Activated CD8-positive, alpha-beta memory T cell treated with anti-CD3 and anti-CD28 coated beads, Interleukin-2, amount 50 U/mL, for 48 hours (primary cell): ENCODE measurements at places on chromosomes 13 and 19.

GRCh38 chr19:32676186-32676894, 692 bp downstream of the RGS9BP start:
- peak; percentile 64 for DNase-seq

GRCh38 chr19:35447606-35448469, at the start of gene FFAR2:
Gene FFAR2 (plus strand): TSS chr19:35448257. CDS start chr19:35449715, 1,458 bp downstream.
- no peak for DNase-seq

GRCh38 chr13:97621631-97622030, 187.7 kb downstream of the RAP2A start:
- no peak for DNase-seq

DNA sequence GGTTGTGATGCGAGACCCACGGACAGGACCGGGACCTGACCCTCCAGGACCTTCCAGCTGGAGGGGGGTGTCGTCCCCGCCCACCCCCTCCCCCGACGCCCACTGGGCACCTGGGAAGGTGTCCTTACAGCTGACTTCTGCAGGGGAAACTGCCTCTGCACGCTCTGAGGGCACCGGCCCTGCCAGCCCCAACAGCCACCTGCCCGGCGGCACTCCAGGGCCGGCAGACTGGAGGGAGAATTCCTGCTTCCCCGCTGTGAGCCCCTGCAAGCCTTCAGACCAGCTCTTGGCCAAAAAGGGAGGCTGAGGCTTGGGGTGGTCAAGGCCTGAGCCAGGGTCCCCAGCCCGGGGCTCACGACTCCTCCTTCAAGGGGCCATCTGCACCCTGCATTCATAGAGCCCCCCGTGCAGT, 1.2 kb downstream of the CNN2 start:
- DNase-seq = no peak

DNA sequence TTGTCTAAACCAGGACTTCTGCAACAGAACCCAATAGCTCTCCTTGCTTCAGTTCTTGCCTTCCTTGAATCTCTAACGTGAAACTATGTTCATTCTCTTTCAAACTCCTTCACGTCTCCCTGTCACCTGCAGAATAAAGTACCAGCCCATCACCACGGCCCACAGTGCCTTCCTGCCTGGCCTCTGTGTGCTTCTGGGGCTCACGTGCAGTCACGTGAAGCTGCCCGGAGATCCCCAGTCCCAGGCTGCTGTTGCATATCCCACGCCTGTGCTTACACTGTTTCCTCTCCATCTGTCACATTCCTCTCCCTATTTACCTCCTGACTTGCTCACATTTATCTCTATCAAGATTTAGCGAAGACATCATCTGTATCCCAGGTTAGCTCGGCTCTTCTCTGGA, 102.8 kb downstream of the STARD13 start:
- no peak for DNase-seq

GRCh38 chr13:61135583-61135982, 280.1 kb downstream of the PCDH20 start:
- DNase-seq = no peak

GRCh38 chr19:39829702-39830275, 4.2 kb downstream of the DYRK1B start:
- DNase-seq = no peak

GRCh38 chr13:77177646-77178045, 149.2 kb downstream of the MYCBP2 start:
- no peak for DNase-seq

DNA sequence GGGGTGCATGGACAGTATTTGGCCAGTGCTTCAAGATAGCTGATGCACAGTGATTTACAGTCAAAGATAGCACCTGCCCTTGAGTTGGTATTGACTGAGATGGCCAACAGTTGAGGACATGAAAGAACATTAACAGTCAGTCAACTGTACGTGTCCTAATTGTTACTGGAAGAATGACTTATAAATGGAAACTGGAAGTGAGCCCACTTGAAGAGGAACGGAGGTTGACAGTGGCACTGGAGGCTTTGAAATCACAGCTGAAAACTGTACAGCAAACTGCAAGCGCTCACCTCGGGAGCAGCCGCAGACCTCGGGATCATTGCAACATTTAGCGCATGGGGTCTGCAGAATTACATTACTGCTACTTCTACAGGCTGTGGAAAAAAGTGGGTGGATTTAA, 77.1 kb downstream of the GGACT start:
- no peak for DNase-seq

GRCh38 chr13:42445354-42445753, 128.6 kb upstream of the TNFSF11 start:
- no peak for DNase-seq

DNA sequence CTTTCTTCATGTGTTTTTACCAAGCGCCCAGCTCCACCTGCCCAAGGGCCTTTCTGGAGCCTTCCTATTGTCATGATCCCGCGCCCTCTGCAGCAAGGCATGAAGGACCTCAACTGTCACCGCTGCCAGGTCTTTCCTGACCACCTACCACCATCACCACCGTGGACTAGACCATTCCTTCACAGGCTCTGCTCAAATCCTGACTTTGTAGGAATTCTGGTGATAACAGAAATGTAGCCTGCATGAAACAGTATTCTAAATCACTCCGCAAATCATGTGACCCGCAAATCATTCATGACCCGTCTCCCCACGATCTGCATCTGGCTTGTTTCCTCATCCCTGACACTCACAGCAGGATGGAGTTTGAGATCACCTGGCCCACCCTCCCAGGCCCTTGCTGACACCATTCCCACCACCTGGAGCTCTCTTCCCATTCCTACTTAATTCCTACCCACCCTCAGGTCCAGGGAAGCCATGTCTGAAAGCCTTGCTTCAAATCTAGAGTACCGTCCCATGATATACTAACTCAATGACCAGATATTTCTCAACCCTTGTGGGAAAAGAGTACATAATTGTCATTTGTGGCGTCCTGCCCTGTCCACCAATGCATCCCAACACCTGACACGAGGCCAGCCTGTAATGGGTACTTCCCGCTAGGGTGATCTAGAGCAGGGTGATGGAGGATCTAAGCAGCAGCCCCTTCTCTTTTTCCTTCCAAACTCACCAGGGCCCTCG, 1.3 kb downstream of the UBE2S start:
- DNase-seq = no peak

- DNase-seq = peak; percentile 82
Observed at GRCh38 chr19:52993342-52994178, 20.2 kb upstream of the ERVV-1 start.

- DNase-seq = peak; percentile 93
Observed at GRCh38 chr19:49387936-49388372, at the start of gene KASH5. Gene KASH5 (plus strand): TSS chr19:49388249. CDS start chr19:49390884, 2,635 bp downstream.

- DNase-seq = no peak
Observed at GRCh38 chr19:16272945-16273344, 51.7 kb upstream of the KLF2 start.

GRCh38 chr13:25833761-25834160, 218.1 kb downstream of the SHISA2 start:
- DNase-seq = no peak

GRCh38 chr19:45468803-45469131, 971 bp downstream of the FOSB start:
- DNase-seq = no peak
